ENCODE measurements at places on chromosomes 7 and 10.

GRCh38 chr7:111173990-111174389 lies 83.1 kb downstream of the LRRN3 start:
- no peak for DNase-seq

DNA sequence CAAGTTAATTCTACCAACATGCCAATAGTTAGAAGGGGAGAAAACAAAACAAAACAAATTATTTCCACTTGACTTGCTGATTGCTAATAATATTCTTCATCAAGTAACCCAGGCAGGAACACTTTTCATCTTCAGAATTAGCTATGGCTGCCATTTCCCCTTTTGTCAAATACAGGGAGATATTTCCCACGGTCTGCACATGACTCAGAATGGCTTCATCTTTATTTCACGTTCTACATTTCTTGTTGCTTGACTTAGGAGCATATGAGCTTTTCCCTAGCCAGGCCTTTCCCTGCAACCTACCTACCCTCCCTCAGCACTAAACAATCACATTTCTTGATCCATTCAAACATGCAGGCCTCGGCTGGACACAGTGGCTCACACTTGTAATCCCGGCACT lies 6.5 kb downstream of the CPVL start:
- no peak for DNase-seq

- no peak for DNase-seq
These were observed 65.5 kb downstream of the DNAJB6 start for GRCh38 chr7:157402388-157402703.

DNA sequence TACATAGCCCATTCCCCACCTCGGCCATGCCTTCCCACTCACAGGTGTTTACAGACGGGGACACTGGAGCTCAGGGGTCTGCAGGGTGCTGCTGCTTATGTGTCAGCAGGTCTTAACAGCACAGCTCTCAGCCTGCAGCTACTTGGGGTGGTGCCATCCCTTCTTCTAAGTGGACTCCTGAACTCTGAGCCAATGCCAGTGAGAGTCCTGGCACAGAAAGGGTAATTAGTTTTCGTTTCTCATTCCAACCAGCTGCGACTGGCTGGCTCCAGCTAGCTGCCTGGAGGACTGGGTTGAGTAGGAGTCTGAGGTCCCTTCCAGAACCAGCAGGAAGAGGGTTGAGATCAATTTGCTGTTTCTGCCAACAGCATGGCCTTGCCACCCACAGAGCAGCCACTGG lies 88.3 kb upstream of the AGK start:
- DNase-seq = no peak

GRCh38 chr10:14751014-14751896 lies 23.4 kb downstream of the FAM107B start:
- no peak for DNase-seq

DNA sequence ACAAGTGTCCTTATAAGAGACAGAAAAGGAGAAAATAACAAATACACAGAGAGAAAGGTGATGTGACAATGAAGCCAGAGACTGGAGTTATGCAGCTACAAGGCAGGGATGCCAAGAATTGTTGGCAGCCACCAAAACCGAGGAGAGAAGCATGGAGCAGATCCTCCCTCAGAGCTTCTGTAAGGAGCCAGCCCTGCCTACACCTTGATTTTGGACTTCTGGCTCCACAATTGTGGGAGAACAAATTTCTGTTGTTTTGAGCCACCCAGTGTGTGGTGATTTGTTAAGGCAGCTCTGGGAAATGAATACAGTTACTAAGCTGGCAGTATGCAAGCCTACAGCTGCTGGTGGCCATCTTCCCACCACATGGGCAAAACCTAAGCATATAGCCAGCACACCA lies 163.6 kb downstream of the GRM8 start:
- no peak for DNase-seq

DNA sequence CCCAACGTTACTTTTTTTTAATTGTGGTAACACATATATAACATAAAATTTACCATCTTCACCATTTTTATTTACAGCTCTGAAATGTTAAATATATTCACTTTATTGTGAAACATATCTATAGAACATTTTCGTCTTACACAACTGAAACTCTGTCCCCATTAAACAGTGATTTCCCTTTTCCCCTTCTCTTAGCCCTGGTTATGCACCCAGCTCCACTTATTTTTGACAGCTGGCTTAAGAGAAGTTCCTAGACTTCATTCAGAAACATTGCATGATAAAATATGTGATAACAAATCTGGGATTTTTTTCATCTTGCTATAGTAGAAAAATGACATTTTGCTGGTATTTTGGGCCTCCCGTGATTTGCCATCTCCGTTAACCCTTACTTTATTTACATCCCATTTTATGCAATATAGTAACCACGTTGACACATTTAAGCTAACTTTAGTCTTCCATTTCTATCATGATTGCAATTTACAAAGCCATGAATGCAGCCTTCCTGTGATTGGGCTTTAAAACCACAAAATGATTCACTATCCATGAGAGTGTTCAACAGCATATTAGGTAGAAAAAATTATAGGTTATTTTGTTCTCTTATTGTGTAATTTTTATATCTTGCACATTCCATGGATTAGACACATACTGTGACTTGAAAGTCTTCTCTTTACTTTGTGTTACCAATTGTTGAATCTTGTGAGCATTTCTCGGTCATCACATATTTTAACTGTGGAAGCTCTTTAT lies 139.6 kb downstream of the SND1 start:
- peak; percentile 80 for DNase-seq

DNA sequence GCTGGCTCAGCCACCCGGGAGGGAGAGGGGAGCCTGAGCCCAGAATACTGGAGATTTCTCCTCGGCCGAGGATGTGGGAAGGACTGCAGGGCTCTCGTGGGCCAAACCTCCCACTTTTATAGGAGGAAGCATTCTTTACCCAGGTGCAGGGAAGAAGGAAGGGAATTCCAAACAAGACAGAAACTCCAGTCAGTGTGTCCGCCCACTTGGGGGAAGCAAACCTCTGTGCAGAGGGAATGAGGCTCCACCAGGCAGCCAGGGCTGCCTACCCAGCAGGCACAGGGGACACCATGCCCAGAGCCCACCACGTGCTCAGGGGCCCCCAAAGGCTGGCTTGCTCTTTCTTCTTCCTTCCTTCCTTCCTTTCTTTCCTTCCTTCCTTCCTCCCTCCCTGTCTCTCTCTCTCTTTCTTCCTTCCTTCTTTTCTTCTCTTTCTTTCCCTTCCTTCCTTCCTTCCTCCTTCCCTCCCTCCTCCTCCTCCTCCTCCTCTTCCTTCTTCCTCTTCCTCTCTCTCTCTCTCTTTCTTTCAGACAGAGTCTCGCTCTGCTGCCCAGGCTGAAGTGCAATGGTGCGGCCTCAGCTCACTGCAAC lies 15.4 kb upstream of the FZD9 start:
- DNase-seq = no peak

- DNase-seq = no peak
These were observed 162.1 kb downstream of the TSPAN12 start for GRCh38 chr7:120695848-120696247.

GRCh38 chr7:75656740-75657139 lies 82.0 kb downstream of the HIP1 start:
- no peak for DNase-seq

DNA sequence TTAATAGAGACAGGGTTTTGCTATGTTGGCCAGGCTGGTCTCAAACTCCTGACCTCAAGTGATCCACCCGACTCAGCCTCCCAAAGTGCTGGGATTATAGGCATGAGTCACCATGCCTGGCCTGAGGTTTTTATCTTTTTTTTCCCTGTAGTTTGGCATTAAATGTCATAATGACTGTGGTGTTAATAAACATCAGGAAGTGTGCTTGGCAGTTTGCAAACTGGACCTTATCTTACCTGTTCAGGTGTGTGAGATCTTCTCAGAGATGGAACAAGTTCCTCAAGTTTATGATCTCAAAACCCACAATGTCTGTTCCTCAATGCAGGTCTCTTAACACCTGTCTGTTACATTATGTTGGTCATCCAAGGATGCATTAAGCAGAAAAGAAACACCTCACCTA lies 80.0 kb downstream of the ARID5B start:
- DNase-seq = no peak

DNA sequence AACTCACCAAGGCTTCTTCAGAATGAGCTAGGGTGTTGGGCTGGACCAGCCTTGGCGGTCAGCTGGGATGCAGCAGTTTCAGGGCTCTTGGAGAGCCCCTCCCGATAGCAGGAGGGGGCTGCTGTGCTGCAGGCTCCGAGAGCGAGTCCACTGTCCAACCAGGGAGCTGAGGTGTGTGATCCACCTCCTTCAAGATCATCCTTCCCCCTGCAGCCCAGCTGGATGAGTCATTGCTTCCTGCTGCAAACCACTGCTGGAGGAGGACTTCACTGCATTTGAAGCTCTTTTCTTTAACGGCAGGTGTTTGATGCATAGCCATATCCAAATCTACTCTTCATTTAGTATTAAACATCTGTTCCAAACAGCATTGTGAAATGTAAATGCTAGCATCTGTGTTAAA lies 54.2 kb upstream of the EBF3 start:
- peak; percentile 68 for DNase-seq

- no peak for DNase-seq
These were observed 21.5 kb downstream of the CTAGE6 start for GRCh38 chr7:143735962-143736361.

- no peak for DNase-seq
These were observed 626 bp downstream of the PRPF18 start for GRCh38 chr10:13587391-13587790.

GRCh38 chr7:90262438-90262837 lies 17.5 kb downstream of the CFAP69 start:
- peak; percentile 46 for DNase-seq

DNA sequence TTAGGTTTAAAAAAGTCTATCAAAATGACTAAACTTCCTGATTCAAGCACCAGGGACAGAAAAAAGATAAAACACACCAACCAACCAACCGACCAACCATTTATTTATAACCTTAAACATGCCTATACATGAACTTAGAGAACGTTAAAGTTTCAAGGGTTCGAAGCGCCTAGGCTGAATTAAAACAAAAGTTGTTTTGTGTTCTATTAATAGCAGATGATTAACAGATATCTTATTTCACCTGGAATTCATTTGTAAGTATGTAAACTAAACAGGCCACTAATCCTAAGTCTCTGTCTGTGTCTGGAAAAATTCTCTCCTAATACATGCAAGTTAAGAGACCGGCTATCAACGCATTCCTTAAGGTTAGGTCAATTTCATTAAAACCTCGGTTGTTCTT lies 1.4 kb downstream of the BAIAP2L1 start:
- peak; percentile 48 for DNase-seq

DNA sequence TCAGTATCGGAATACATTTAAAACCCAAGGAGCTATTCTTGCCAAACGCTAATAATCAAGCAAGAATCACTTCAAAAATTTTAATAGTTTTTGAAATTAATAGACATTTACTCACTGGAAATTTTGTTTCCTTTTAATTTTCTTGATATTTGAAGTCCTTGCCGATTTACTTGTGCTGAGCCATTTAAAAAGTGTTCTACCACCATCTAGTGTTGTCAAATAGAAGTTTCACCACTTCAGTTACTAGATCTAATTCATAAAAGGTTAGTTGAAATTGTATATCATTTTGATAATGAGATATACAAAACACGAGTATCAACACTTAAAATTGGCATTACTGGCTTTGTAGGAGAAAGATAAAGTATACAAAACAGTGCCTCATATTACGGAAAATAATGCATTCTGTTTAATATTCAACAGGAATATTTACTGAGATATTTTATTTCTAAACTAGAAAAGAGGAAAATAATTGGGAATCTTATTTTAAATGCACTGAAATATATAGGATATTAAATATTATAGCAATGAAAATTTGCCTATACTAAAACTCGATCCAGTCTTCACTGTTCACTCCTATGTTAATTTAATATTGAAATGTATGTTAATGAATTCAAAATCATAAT lies 664.8 kb upstream of the SEMA3D start:
- peak; percentile 64 for DNase-seq

DNA sequence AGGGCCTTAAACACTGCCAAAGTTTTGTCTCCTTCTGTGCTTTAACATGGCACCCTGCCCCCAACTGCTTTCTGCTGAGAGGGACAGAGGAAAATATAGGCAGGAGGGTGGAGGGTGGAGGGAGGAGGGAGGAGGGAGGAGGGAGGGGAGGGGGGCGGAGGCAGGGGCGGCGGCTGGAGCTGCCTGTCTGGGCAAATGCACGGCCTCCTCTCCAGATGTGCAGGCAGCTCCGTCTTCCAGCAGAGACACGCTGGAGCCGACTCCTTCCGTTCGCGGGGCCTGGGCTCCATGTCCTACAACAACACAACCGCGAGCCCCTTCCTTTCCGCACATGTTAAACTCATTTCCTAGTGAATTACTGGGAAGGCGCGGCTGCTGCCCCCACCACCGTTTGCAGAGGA lies 14.2 kb downstream of the EBF3 start:
- peak; percentile 59 for DNase-seq

DNA sequence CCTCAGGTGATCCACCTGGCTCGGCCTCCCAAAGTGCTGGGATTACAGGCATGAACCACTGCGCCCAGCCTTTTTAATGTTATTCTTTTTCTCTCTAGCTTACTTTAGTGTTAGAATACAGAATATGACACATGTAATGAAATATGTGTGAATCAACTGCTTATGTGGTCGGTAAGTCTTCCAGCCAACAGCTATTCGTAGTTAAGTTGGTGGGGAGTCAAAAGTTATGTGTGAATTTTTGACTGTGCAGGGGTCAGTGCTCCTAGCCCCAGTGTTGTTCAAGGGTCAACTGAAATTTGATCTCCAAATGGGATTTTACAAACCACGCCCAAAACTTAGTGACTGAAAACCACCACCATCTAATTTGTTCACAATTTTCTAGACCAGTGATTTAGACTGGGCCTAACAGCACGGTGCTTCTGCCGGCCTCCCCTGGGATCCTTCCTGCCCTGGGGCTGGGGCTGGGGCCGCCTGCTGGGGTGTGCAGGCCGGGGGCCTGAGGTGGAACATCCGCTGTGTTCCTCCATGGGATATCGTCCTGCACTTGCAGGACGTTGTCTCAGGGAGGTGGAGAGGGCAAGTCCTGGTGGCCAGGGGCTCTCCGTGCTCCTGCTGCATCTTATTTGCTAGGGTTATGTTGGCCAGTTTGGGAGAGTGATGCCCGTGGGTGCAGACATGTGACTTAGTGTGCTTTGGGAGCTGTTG lies 24.5 kb upstream of the GRB10 start:
- DNase-seq = no peak

- DNase-seq = peak; percentile 41
These were observed 470.0 kb downstream of the SUGCT start for GRCh38 chr7:40604601-40605438.

GRCh38 chr10:113390896-113391295 lies 162.0 kb upstream of the HABP2 start:
- DNase-seq = no peak

- DNase-seq = no peak
These were observed 70.4 kb upstream of the AOAH start for GRCh38 chr7:36794689-36795088.

- no peak for DNase-seq
These were observed 62.1 kb downstream of the ZWINT start for GRCh38 chr10:56298941-56299340.

GRCh38 chr10:33492701-33493345 lies 158.4 kb upstream of the NRP1 start:
- peak; percentile 72 for DNase-seq

GRCh38 chr7:90520484-90520883 lies 51.0 kb downstream of the PTTG1IP2 start:
- DNase-seq = no peak
